ENCODE measurements at places on chromosomes 4 and X.

- DNase-seq = no peak
These were observed 113.3 kb upstream of the OTUD4 start for GRCh38 chr4:145293658-145294057.

GRCh38 chr4:27881705-27882104 lies 1021.1 kb downstream of the STIM2 start:
- DNase-seq = no peak

DNA sequence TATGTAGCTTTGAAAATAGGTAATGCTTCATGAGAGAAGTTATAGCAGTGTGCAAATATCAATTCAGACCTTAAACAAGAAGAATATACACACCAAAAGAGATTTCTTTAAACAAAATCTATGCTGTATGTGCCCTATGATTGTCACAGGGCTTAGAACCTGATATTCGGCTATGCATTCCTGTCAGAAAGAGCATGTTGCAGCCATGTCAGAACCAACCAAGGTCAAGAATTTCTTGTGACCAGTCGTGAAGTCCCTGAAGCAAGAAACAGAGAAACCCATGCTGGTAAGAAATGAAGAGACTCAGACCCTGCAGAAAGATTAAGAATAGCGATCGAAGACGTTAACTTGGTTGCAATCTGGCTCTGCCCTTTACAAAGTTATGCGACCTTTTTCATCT lies 210.3 kb upstream of the SPIN4 start:
- no peak for DNase-seq

GRCh38 chrX:19017271-19017670 lies 33.4 kb upstream of the PHKA2 start:
- DNase-seq = no peak

- no peak for DNase-seq
These were observed 264.8 kb upstream of the LDB2 start for GRCh38 chr4:17163156-17163771.

- no peak for DNase-seq
These were observed 454.2 kb downstream of the BCOR start for GRCh38 chrX:39643550-39643949.

DNA sequence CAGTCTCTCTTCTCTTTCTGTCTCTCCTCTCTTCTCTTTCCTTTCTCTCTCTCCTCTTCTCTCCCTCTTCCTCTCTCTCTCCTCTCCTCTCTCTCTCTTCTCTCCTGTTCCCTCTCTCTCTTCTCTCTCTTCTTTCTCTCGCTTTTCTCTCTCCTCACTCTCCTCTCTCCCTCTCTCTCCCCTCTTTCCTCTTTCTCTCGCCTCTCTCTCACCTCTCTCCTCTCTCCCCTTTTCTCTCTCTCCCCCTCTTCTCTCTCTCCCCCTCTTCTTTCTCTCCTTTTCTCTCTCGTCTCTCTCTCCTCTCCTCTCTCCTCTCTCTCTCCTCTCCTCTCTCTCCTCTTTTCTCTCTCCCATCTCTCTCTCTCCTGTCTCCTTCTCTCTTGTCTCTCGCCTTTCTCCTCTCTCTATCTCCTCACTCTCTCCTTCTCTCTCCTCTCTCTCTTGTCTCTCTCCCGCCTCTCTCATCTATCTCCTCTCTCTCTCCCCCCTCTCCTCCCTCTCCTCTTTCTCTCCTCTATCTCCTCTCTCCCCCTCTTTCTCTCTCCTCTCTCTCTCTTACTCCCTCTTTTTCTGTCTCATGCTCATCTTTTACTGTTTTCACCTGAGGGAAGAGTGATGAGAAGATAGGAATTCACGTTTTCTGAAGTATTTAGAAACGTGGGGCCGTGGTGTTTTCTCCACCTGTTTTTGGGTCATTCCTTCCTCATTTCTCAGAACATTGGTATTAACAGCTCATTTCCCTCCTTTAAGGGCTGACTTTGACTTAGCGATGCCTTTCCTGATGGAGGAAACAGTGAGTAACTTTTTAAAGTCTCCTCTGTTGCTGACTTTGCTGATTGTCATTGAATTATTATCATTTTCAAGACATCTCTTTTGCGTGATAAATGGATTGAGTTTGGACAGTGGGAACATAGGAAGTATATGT lies 80.6 kb upstream of the CD99 start:
- no peak for DNase-seq
